Naive thymus-derived CD8-positive, alpha-beta T cell (primary cell): ENCODE measurements at places on chromosomes 2 and 18.

DNA sequence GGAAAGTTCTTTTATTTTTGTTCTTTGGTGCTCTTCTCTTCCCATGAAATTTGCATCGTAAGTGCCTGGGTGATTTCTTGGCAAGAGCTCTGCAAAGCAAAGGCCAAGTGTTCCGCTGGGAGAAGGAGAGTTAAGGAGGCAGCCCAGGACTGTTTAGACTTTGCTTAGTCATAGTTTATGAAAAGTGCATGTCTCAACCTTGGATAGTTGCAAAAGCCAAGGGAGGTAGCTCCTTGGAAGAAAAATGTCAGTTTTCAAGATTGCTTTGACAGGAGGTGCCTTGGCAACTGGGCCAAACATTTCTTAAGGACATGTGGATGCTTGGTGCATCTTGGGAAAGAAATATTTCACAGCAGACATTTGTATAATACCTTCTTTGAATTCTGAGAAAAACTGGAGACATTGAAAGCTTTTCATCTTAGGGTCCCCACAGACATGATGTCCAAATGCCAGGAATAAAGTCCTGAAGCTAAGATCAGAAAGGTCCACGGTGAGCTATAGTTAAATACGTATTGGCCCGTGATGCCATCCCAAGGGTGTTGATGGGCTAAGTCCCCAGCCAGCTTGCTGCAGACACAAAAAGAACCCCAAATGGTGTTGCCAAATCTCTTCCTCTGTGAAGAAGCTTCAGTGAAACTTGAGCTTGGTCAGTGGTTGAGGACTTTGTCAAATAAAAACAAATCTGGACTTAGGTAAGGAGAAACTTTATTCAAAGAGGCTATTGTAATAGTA, 96.3 kb upstream of the THUMPD2 start:
- DNase-seq: no peak

GRCh38 chr2:30264274-30264673, 32.9 kb downstream of the LBH start:
- DNase-seq: no peak

DNA sequence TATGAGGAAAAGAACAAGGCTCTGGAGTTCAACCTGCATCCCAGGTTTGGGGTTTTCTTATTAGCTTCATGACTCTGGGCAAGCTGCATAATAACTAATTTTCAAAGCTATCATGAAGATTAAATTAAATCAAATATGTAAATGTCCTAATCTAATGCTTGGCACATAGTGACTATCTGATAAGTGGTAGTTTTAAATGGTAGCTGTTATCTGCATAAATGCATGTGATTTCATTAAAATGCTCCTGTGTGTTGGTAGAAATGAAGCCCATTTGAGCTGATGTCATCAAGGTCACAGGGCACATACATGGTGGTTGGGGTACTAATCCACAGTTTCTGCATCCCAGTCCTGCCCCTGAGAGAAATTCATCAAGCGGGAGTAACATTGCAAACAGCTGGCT, 428.8 kb downstream of the LRATD1 start:
- DNase-seq: no peak

GRCh38 chr2:63059793-63060471, 9.3 kb downstream of the OTX1 start:
- no peak for DNase-seq

DNA sequence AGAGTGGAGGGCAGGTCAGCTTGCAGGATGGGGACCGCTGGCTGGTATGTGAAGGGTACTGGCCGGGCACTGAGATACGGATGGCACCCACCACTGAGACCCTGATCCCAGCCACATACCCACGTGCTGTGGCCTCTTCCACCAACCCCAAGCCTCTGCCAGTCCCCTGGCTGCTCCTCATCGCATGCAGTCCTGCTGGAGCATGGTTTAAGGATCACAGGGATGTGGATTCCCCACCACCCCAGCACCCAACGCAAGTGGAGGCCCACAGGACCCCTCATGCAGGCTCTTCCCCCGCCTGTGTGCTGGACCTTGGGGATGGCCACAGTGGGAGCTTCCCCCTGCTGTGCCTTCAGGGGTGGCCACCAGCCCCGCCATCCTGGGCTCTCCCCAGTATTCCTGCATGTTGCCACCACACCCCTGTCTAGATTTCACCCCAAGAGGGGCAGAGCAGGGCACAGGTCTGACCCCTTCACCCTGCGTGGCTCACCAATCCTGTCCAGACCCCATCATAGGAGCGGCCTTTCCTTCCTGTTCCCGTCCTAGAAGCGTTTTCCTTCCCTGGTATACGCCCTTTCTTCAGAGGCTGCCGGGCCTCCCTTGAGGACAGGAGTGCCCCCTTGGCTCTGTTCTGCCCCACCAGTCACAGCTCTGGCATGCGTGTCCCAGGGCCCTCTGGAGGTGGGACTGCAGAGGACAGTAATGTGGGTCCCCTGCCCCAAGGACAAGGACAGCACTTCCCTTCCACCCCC, 18.3 kb downstream of the MLPH start:
- DNase-seq: no peak
